Adrenal gland (tissue), 19 donors: ENCODE measurements at places on chromosomes 3 and 15. TPM values are rescaled to one million over a fixed set of nuclear protein-coding genes. Genes with fewer than 3 reads are reported as not detected.

Gene RBM5
- 110 TPM for polyA plus RNA-seq

GRCh38 chr3:50620420-50620819, 3.5 kb downstream of the MAPKAPK3 start:
- no peak for DNase-seq
- peak overlapping the region; percentile 90 for H3K27ac ChIP-seq
- no peaks in the 10 kb centered on the region for H3K36me3 ChIP-seq
- peaks cover 18% of the 10 kb centered on the region for H3K4me1 ChIP-seq

GRCh38 chr3:195450731-195451229, 8.0 kb upstream of the ACAP2 start:
- H3K27me3 ChIP-seq: no peaks in the 10 kb centered on the region
- H3K36me3 ChIP-seq: no peaks in the 10 kb centered on the region
- no peak overlapping the region for H3K4me3 ChIP-seq
- no peak overlapping the region for H3K27ac ChIP-seq

- no peaks in the 10 kb centered on the region for H3K36me3 ChIP-seq
- no peak overlapping the region for H3K27ac ChIP-seq
- no peak overlapping the region for H3K4me3 ChIP-seq
- peaks cover 6% of the 10 kb centered on the region for H3K27me3 ChIP-seq
These were observed 4.4 kb upstream of the LRRC15 start for GRCh38 chr3:194373899-194374298.

DNA sequence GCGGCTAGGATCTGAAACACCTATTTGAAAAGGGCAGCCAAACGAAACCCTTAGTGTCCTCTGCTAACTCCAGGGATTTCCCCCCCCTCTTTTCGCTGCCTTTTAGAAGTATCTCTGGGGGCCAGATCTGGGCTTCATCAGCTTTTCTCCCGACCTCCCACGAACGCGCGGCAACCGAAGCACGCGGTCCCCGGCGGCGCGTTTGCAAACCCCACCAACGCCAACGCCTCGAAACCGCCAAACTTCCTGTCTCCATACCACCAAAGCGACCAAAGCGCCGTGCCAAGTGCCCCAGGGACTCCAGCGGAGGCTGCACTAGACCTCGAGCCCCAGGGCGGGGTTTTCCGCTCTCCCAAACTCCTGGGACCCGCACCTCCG, 155.8 kb upstream of the FRMD4B start:
- H3K27ac ChIP-seq: no peak overlapping the region
- no peaks in the 10 kb centered on the region for H3K36me3 ChIP-seq
- no peaks in the 10 kb centered on the region for H3K4me1 ChIP-seq
